ENCODE measurements at places on chromosomes 5 and 9.
A peak's percentile ranks its signal among the peaks of the same experiment; 100 is the strongest.

DNA sequence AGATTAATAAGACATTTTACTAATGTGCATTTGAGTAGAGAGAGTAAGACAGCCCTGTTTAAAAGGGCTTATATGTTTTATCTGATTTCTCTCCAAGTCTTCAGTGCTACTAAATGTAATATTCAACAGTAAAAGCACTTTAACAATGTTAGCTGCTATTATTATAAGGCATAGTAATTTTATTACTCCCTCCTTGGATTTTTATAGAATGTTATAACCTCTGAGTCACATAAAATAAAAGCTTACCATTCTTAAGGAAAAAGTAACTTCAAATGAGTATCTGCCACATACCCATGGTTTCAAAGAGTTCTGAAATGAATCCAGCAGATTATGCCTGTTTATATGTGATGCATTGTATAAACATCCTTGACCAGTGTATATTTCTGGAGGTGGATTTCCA, 19.0 kb downstream of the SPDL1 start:
- no peak for DNase-seq

- DNase-seq: no peak
These were observed 2.3 kb upstream of the SLC23A1 start for GRCh38 chr5:139385061-139386049.

DNA sequence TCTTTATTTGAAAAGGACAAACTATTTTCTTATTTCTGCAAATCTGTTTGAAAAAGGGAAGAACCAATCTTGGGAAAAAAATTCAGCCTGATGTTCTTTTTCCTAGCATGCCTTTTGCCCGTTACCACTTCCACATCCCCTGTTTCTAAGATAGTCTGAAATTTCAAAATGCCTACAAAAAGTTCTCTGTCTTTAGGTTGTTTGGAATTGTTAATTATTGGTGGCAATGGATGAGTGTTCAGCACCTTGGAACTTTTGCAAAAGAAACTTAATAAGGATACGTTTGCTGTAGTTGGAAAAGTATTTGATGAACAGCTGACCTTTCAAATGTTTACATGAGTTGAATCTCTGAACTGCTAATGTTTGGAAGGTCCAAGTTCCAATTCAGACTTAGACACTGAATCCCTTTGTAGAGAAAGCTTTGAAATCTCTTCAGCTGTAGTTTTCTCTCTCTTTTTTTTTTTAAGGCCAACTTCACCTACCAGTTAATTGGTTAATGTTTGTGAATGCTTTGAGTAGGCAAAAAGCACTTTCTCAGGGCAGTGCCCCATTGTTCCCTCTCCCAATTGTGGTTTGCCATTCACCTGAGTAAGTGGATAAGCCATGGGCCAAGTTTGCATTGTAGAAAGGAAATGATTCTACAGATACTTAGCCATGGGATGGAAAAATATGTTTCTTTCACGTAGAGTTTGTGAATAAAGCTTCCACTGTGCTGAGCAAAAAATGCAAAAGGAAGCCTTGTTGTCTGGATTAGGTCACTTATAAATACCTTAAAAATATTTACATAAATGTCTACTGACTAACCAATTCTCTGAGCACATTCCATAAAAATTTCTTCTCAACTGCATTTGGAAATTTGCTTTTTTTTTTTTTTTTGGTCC, 156.4 kb upstream of the ELL2 start:
- DNase-seq: no peak

- no peak for DNase-seq
These were observed 361.7 kb downstream of the TAF11L14 start for GRCh38 chr5:17995997-17996396.

DNA sequence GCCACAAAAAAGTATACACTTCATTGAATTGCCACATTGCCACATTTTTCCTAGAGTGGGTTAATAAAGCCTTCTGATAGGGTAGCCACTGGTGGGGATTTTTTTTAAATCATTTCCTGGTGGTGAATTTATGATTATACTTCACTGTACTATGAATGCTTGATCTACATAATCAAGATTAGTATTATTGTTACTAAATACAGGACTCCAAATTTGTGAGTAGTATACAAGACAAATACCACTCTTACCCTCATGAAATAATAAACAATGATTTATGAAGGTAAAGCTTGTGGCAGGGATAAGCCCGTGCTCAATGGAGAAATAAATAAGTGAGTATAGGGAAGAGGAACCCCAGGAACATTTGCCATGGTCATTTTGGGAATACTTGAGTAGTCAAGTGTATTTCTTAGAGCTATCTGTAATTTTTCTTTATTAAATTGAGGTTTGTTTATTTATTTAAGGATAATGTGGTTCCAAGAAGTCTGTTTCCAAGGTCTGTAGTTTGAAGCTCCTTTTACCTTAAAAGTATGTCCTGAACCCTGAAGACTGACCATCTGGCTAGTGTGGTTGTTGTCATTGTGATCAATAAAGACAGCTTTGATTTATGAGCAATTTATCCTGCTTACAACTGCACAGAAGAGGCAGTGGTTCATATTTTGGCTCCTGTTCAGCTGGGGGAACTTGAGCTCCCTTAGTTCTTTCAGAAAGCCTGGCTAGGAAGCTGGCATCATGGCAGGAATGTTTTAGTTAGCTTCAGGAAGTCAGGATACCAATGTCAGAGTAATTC, 118.6 kb downstream of the ZSWIM6 start:
- DNase-seq: no peak

GRCh38 chr5:77640589-77641396, 2.3 kb upstream of the OTP start:
- DNase-seq: no peak

DNA sequence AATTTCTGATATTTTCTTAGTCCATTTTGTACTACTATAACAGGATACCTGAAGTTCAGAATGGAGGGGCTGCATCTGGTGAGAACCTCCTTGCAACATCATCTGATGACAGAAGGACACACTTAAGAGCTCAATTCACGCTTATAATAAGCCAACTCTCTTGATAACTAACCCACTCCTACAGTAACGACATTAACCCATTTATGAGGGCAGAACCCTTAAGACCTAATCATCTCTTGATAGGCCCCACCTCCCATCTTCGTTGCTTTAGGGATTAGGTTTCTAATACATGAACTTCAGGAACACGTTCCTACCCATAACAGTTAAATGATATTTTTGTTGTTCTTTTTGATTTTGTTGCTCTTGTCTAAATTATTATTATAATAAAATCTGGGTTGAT, 69.4 kb downstream of the TNPO1 start:
- DNase-seq: no peak

DNA sequence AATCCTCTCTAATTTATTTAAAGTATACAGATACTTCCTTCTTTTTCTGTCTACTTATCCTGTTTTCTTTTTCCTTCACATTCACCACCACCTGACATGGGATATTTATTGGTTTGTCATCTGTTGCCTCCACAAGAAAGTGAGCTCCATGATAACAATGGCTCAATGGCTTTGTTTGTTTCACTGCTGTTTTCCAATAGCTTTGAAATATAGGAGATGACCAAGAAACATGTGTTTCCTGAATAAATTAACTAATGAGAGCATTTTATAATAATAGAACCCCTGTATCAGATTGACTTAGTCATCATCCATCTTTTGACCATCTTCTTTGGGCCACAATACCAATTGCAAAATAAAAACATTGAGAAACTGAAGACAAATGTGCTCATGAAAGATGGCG, 180.2 kb upstream of the GAS1 start:
- DNase-seq: no peak

GRCh38 chr5:14413331-14413750, 168.3 kb upstream of the OTULINL start:
- no peak for DNase-seq

DNA sequence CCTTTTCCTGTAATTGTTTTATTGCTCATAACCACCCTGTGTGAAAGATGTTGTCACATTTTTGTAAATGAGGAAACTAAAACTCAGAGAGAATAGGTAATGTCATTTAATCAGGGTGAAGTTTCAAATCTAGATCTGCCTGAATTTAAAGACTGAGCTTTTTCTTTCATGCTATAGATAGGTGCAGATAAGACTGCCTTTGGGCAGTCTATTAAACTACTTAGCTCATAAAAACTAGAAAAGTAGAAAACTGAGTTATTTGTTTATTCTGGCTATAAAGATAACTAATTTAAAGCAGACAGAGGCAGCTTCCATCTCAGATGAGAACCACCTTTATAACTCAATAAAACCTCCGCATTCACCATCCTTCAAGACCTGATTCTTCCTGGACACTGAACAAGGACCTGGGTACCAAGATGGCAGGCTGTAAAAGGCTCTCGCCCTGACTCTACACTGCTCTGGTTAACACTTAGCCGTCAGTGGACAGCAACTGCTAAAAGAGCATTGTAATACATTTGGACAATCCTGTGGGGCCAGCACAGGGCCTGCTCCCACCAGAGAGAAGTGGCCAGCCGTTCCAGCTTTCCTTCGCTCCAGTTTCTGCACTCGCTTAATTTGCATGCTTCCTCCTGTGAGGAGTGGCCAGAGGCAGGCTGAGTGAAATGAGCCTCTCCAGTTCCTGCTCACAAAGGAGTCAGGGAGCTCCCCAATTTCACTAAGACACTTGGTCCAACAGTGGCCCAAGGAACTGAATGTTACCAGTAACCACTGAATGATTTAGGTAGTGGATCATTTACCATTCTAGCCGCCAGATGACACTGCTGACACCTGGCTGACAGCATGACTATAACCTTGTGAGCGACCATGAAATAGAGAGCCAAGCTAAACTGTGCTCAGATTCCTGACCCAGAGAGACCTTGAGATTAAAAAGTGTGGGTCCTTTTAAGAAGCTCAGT, 566.4 kb downstream of the EFNA5 start:
- DNase-seq: no peak

GRCh38 chr9:89813482-89813881, 208.7 kb downstream of the GADD45G start:
- no peak for DNase-seq

DNA sequence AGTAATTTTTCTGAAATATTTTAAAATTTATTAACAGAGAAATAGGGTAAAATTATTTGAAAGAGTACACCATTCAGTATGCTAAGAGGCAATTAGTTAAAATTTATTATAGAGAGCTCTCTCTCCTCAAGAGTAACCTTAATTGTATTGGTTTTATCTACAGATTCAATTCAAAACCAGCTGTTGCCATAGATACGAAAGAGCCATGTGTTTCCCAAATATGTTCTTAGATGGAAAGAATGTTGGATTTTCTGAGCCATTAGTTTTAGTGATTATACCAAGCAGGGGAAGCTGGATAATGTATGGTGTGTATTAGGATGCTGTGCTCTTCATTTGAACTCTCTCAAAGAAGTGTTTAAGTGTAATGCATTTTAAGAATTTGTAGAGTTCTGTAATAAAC, 27.8 kb downstream of the C7 start:
- DNase-seq: no peak

- no peak for DNase-seq
These were observed 10.4 kb upstream of the PCDHGC3 start for GRCh38 chr5:141465351-141465750.

- DNase-seq: peak; percentile 68
These were observed 4.1 kb downstream of the MRPS2 start for GRCh38 chr9:135504262-135505243.

DNA sequence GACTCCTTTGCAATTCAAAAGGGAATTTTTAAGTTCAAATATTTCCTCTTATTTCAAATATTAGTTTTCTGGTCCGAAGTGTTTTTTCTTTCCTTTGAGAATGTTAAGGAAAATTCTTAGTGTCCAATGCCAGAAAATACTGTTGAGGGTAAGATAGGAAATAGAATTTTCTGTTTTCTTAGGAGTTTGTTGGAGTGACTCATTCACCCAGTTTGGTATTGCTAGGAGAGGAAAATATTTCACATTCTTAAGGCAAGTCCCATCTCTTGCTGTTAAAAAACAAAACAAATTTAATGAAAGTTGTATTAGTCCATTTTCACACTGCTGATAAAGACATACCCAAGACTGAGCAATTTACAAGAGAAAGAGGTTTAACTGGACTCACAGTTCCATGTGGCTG, 349.2 kb upstream of the ADAMTSL1 start:
- no peak for DNase-seq

GRCh38 chr9:35481347-35481975, 8.4 kb upstream of the RUSC2 start:
- no peak for DNase-seq

GRCh38 chr5:149333711-149334443, 11.4 kb upstream of the GRPEL2 start:
- DNase-seq: no peak

GRCh38 chr5:115575167-115576070, 26.9 kb downstream of the TICAM2 start:
- DNase-seq: no peak

GRCh38 chr5:132190161-132190817, 37.4 kb downstream of the P4HA2 start:
- DNase-seq: no peak

DNA sequence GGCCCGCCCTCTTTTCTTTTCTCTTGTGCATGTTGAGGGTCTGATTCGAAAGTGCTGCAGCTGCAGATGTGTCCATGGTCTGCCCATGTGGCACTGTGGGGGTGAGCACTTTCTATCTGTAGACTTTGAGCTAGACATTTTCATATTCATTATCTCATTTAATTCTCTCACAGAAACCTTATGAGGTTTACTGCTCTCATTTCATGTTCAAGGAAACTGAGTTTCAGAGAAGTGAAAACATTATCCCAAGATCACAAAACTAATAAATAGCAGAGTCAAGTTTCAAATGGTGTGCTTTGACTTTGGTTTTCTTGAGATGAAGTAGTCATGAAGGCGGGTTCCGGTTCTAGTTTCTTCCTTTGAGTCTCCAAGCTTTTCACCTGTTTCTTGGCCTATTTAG, 536.5 kb upstream of the ZNF462 start:
- no peak for DNase-seq

GRCh38 chr5:149680810-149681221, 49.3 kb upstream of the PPARGC1B start:
- DNase-seq: no peak

- peak; percentile 86 for DNase-seq
These were observed 17.8 kb downstream of the EEIG1 start for GRCh38 chr9:127963041-127963358.

GRCh38 chr9:88477300-88477751, 57.7 kb upstream of the NXNL2 start:
- DNase-seq: no peak

DNA sequence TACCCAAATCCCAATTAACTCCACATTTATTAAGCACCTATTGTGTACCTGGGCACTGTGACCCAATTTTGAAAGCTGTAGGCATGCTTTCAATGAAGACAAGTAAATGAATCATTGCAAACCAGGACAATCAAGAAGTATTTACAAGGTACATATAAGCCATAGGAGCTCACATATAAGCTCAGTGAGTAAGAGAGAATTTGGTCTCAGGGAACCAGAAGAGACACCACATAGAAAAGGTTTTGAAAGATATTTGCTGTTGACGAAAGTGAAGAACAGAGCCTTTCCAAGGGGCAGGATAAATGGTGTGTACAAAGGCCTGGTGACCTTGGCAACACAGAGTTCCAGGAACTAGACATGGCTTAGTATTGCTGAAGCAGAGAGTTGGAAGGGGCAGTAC, 187.6 kb downstream of the CD180 start:
- DNase-seq: no peak

- DNase-seq: no peak
These were observed 35.5 kb upstream of the ISL1 start for GRCh38 chr5:51347704-51348103.

DNA sequence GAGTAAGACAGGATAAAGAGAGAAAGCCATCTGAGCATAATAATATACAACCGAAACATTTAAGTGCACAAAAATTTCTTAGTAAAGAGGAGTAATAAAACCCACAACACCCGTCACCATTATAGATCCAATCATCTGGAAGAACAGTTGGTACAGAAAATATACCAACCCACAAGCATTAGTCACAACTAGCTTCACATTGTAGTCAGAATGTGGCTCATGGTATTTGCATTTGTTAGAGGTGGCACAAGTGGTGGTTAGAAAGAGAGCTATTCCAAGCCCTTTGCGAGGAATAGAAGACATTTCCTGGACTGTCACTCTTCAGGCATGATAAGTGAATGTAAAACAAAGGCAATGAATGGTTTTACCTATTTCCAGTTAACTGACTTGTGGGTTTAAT, 677.5 kb upstream of the ST8SIA4 start:
- DNase-seq: no peak

Measured in posterior cingulate gyrus (tissue), 11 donors.